NCI-H2171 treated with DMSO at 0.1 percent for 48 hours (cell line): ENCODE measurements at places on chromosomes 16 and 17.

GRCh38 chr16:50286681-50287080 lies 20.3 kb downstream of the ADCY7 start:
- DNase-seq = peak; percentile 39

DNA sequence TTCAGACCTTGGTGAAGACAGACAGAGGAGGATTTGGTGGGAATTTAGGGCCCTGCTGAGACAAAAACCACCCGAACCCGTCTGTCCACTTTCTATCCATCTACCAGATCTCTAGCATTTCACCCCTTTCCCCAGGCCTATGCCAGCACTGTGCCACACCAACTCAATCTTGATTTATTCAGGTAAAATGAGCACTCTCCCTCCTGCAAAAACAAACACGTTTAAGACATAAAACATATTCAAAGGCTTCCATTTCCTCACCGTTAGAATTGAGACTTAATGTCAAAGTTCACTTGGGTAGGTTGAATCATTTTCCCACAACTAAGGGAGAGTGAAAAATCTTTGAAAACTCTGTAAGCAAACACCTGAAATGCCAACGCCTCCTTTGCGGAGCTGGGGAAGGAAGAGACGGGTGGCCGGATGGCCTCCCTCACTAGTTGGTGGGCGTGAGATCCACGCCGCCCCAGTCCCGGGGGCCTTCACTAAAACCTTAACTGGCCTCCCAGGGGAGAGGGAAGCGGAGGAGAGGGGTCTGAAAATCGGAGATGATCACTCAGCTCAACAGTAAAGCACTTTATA lies 862 bp downstream of the DCAKD start:
- DNase-seq = no peak

GRCh38 chr16:81616321-81617020 lies 162.6 kb upstream of the PLCG2 start:
- DNase-seq = no peak

- no peak for DNase-seq
Observed at GRCh38 chr17:32187271-32187670, 45.0 kb downstream of the RHOT1 start.

GRCh38 chr17:17919169-17920107 lies 52.8 kb downstream of the TOM1L2 start:
- DNase-seq = peak; percentile 78

- DNase-seq = no peak
Observed at GRCh38 chr16:7493133-7493532, 160.5 kb downstream of the RBFOX1 start.

DNA sequence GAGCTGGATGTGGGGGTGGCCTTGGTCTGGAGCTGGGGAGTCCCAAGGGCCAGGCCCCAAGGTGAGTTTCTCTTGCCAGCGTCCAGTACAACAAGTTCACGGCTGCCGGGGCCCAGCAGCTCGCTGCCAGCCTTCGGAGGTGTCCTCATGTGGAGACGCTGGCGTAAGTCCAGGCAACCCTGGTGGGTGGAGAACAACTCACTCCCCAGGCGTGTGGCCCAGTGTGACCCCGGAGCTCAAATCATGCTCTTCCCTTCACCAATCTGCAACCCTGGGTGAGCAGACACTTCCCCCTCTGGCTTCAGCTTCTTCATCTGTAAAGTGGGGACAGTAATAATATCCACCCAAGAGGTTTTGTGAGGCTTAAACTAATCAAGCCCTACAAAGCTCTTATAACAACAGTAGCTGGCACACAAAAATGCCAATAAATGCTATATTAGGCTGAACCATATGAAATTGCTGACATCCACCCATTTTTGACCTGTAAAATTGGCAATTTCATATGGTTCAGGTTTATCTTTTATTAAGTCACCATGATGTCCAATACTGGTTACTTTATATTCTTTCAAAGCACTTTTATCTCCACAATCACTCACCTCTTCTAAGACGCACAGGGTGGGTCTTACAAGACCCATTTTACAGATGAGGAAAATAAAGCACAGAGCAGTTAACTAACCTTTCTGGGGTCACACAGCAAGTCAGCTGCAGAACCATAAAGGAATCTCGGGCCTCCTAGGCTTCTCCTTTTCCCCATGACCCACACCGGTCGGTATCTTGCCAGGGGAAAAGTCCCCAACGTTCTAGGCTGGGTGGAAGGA lies 19.7 kb downstream of the DEXI start:
- DNase-seq = no peak

- DNase-seq = no peak
Observed at GRCh38 chr16:79069633-79070032, 530.9 kb downstream of the MAF start.

DNA sequence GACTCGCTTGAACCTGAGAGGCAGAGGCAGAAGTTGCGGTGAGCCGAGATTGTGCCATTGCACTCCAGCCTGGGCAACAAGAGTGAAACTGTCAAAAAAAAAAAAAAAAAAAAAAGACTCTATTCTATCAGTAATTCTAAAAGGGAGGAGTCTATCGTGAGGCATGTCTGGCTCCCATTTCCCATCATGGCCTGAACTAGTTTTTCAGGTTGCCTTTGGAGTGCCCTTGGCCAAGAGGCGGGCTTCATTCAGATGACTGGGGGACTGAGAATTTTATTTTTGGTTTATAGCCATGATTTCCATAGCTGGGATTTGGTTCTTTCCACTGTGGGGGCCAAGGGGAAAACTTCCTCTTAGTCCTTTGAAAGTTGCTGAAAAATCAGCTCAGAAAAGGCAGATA lies 3.5 kb upstream of the SNX29 start:
- DNase-seq = no peak

GRCh38 chr16:72740347-72740746 lies 307.6 kb downstream of the ZFHX3 start:
- no peak for DNase-seq
